ENCODE measurements at places on chromosomes 1 and 21.

- peak; percentile 38 for DNase-seq
These were observed 797 bp upstream of the KCNJ9 start for GRCh38 chr1:160080381-160081100.

- DNase-seq: no peak
These were observed 30.3 kb downstream of the TMCO4 start for GRCh38 chr1:19769211-19769932.

DNA sequence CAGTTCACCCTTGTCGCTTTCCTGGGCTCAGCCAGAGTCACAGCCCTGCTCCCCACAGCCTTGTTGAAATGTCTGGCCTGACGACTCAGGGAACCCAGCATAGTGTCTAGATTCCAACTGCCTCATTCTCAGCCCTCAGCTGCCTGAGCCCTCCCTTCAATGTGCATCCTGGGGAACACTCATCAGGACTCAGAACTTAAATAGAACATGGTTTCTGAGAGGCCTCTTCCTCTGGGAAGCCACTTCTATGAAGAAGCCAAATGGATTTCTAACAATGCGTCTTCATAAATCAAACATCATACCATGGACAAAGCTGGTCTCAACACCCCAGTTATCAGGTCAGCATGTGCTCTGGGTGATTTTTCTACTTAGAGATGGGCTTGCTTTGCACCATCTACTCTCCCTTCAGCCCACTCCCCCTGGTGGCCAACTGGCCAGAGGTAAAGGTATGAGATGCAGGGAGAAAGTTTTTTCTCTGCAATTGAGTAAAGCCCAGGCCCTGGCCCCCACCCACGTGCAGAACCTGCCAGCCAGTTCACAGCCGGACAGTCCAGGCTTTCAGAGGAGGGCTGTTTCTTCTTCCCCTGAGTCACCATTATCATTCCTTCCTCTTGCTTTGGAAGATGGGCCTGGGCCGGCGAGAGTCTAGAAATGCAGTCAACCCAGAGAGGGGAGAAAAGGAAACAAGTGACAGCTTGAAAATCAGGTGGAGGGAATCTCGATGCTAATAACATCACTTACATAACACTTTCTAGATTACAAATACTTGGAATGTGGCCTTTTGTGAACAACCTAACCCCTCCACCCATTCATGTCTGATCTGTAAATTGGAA, 32.1 kb downstream of the CD244 start:
- no peak for DNase-seq

DNA sequence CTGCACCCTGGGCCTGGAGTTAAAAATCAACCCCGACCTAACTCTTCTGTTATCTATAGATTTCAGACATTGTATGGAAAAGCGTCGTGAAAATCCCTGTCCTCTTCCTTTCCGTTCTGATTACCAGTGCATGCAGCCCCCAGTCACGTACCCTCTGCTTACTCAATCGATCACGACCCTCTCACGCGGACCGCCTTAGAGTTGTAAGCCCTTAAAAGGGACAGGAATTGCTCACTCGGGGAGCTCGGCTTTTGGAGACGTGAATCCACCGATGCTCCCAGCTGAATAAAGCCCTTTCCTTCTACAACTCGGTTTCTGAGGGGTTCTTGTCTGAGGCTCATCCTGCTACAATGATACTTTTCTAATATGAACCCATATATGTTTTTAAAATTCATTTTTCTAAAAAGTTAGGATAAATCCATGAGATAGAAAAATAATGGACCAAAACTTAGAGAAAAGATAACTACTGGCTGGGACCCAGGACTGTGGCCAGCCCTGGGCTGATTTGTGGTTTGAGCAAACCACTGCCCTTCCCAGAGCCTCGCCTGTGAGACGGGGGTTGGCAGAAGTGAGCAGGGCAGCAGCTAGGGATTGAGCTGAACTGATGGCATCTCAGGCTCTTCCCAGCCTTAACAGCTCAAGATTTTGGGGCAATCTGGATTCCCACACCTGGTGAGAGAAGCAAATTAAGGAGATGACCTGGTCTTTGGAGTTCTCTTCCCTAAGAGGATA, 5.0 kb downstream of the UQCRHL start:
- DNase-seq: no peak
